Gastroesophageal sphincter (tissue), 4 donors: ENCODE measurements at places on chromosomes 13 and 19. TPM values are rescaled to one million over a fixed set of nuclear protein-coding genes. Genes with fewer than 3 reads are reported as not detected.

DNA sequence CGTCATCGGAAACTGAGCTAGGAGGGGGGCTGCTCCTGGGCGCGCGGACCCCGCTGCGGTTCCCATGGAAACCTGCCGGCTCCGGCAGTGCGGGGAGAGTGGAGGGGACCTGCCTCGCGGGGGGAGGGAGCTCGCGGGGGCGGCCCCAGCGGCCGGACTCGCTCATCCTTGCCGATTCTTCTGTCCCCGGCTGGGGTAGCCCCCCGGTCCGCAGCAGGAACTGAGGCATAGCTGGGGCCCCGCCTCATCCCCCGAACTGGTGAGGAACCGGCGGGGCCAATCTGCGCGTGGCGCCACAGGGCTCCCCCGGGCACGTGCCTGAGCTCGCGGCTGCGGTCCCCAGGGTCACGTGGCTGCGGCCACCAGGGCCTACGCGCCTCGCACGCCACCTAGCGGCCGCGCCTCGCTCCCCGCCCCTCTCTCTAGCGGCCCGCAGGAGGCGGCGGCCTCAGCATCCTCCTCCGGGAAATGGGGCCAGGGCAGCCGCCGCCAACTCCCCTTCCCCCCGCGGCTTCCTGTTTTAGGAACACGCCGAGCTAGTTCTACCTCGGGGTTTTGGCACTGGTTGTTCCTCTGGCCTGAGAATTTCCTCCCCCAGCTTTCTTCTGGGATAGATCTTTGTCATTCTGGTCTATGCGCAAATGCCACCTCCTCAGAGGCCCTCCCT is 1.7 kb upstream of the ELAVL3 start:
- ATAC-seq = peak; percentile 83

DNA sequence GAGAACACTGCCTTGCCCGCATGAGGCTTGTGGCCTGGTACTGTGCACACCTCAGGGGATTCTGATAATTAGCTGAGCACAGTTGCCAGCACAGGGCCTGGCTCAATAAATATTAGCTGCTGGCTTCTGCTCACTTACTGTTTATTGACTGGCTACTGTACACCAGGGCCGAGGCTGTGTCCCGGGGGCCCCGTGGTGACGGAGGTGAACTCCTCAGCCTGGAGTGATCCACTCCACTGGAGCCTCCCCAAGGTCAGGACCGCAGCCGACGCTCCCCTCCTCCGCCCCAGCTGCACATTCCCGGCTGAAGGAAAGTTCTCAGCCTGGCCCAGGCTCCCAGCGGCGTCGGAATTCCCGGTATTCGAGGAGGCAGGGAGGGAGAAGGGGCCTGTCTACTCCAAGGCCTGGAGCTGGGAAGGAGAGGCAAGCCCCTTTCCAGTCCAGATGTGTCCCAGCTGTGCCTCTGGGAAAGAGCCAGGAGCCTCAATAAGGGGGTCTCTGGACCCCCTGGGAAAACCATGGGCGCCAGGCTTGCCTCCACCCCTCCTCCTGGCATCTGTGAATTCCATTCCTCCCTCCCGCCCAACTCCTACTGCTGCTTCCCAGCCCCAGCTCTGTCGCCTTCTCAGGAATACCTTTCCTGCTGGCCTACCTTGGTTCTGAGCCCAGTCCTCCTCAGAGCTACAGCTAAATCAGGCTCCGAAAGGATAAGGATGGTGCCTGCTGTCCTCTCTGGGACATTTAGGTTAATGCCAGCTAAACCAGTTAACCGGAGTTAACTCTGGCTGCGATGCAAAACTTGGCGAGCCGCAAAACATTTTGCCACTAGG is 7.3 kb downstream of the RPS16 start:
- peak; percentile 86 for ATAC-seq

DNA sequence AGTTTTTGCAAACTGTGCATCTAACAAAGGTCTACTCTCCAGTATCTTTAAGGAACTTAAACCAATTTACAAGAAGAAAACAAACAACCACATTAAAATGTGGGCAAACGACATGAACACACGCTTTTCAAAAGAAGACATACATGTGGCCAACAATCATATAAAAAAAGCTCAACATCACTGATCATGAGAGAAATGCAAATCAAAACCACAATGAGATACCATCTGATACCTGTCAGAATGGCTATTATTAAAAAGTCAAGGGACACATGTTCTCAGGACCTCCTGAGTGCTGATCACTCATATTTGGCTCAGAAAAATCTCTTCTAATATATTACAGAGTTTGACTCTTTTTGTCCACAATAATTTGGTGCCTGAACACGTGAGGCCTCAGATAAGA is 14.2 kb upstream of the LILRB1 start:
- ATAC-seq = no peak

DNA sequence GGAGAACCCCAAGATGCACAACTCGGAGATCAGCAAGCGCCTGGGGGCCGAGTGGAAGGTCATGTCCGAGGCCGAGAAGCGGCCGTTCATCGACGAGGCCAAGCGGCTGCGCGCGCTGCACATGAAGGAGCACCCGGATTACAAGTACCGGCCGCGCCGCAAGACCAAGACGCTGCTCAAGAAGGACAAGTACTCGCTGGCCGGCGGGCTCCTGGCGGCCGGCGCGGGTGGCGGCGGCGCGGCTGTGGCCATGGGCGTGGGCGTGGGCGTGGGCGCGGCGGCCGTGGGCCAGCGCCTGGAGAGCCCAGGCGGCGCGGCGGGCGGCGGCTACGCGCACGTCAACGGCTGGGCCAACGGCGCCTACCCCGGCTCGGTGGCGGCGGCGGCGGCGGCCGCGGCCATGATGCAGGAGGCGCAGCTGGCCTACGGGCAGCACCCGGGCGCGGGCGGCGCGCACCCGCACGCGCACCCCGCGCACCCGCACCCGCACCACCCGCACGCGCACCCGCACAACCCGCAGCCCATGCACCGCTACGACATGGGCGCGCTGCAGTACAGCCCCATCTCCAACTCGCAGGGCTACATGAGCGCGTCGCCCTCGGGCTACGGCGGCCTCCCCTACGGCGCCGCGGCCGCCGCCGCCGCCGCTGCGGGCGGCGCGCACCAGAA is 1.1 kb downstream of the SOX1 start:
- no peak for ATAC-seq

GRCh38 chr19:44702551-44703176 is 3.7 kb downstream of the CEACAM16 start:
- ATAC-seq = no peak

DNA sequence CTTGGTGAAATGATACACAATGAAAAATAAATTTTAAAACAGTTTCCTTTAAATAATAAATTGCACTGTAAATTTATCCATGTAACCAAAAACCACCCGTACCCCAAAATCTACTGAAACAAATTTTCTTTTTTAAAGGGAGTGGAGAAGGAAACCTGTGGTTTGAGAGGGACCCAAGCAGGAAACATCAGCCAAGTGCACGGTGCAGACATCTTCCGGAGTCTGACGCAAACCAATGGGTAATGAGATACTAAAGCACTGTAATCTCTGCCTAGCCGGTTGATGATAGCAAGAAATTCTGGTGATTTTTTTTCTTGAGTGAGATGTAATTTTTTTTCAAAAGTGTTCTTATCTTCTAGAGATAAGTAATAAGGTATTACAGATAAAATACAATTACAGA is 115.4 kb downstream of the ABCC4 start:
- no peak for ATAC-seq

DNA sequence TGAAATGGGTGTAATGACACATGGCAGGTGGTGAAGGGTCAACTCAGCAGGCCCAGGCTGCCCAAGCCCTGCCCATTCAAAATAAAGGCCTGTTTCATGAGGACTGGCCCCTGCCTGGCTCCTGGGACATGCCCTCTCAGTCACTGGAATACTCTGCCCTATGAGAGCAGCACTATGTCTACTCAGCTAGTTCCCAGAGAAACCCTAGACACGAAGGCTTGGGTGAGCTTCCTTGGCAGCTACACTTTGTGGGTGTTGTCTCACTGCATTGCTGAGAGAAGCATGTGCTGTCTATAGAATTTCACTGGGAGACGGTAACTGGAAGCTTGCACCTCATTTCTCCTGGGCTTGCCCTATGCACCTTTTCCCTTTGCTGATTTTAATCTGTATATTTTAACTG is 752.8 kb downstream of the LIG4 start:
- ATAC-seq = no peak

- ATAC-seq = no peak
Measured at GRCh38 chr19:46613525-46613924, 11.4 kb downstream of the PTGIR start.

GRCh38 chr13:99605420-99606323 is 104.4 kb downstream of the TM9SF2 start:
- peak; percentile 57 for ATAC-seq

DNA sequence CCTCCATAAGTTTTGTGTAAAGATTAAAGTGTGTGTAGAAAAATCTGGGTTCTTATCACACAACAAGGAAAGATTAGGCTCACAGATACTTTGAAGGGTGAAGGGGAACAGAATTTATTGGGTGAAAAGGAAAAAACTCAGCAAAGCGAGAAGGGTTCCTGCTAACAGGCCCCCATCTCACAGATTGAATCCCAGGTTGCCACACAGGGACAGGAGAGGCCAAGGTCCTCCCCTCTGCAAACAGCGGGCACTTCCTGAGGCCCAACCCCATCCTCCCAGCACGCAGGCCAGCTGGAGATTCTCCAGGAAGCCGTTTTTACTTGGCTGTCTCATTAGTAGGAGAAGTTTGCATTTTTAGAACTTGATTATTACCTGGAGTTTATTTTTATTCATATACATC is 15.2 kb upstream of the ERCC5 start:
- no peak for ATAC-seq

DNA sequence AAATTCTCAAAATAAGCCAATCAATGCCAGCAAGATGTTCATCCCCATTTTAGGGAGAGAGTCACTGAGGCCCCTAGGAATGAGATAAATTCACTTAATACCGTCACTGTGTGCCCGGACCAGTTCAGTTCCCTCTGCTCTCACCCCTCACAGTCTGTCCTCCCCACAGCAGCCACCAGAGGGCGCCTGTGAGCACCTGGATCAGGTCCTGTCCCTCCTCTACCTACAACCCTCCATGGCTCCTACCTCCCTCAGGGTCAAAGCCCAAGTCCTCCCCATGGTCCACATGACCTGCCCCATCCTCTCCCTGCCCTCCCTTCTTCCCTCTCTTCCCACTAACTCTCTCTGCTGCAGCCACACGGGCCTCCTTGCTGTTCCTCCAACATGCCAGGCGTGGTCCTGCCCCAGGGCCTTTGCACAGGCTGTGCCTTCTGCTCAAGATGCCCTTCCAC is 42.0 kb upstream of the NFIC start:
- ATAC-seq = no peak

DNA sequence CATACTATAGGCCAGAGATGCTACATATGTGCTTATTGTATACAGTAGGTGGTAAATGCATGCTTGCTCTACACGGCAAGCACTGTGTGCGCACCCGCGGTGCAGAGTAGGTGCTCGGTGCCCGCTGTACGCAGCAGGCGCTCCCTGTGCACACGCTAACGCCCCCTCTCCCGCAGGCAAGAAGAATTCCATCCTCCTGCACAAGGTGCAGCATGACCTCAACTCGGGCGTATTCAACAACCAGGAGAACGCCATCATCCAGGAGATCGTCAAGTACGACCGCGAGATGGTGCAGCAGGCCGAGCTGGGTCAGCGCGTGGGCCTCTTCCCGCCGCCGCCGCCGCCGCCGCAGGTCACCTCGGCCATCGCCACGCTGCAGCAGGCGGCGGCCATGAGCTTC is 17.7 kb downstream of the POLRMT start:
- ATAC-seq = no peak

GRCh38 chr19:40322951-40323615 is 25.1 kb downstream of the C19orf47 start:
- no peak for ATAC-seq

- peak; percentile 64 for ATAC-seq
Measured at GRCh38 chr19:10501971-10502523, 1.1 kb downstream of the KEAP1 start.

DNA sequence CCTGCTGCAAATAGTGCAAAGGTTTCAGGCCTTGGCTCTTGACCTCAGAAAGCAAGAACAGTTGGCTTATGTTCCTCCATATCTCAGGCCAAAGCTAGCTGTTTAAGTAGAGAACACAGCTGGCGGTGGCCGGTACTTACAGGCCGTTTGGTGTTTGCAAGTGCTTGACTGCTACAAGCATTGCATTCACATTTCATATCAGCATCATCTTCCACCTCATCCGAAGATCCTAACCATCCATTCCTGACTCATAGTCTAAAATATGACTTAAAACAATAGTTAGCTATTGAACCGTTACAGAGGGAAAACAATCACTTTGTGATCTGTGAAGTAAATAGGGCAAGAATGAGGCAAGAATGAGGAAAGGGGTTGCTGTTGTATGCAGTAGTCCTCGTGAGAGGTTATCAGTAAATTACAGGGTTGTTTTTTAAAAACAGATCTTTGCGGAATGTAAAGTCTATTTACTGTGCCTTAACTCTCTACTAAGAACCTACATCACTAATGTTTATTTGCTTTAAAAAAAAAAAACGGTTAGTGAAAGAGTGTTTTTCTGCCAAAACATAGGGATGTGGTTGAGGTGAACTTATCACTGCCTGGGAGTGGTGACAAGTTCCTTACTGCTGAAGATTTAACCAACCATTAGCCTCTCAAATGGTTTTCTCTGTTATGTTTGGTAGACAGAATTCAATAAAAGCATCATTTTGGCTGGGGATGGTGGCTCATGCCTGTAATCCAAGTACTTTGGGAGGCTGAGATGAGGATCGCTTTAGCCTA is 21.6 kb upstream of the WDR88 start:
- no peak for ATAC-seq

GRCh38 chr13:105471673-105472072 is 1063.8 kb downstream of the EFNB2 start:
- ATAC-seq = no peak

DNA sequence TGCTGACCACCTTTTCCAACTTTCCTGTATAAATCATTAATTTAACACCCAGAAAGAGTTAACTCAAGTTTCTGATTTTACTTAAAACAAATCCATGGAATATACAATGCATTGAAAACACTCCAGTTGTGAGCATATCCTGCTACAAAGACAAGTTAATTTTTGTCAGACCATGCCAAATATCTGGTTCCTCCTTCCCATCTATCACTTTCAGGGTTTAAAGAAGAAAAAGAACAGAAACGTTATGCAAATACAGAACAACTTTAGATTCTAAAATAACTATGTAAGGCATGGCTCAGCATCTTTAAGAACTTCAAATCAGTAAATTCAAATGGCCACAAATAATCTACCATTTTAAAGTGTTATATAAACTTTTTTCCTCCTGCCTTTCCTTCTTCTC is 14.9 kb downstream of the MRPS31 start:
- ATAC-seq = no peak

DNA sequence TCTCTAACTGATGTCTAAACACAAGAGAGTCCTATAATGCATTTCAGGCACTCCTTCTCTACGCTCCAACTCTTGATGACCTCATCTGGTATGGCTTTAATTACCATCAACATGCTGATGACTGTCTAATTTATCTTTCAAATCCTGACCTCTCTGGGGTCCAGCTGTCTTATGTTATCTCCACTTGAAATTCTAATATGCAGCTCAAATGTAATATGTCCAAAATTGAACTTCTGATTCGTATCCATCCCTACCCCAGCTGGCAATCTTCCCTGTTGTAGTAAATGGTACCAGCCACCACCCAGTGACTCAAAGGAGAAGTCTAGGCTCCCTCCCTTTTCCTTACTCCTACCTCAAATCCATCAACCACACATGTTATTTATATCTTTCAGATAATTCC is 288.0 kb upstream of the SLC10A2 start:
- ATAC-seq = no peak

GRCh38 chr19:54172471-54173358 is at the start of gene TMC4:
Gene TMC4 (minus strand): TSS chr19:54173160. CDS start chr19:54173117, 43 bp downstream.
- no peak for ATAC-seq

Gene C5AR1
- 19.7 TPM for total RNA-seq

Gene CBARP
- not detected for total RNA-seq

Gene CYP4F2
- not detected for total RNA-seq

Gene KLHL1
- not detected for total RNA-seq

Gene AZU1
- total RNA-seq = not detected

Gene TEX101
- not detected for total RNA-seq

Gene RAB20
- total RNA-seq = 32.8 TPM

Gene COX6B1
- 416 TPM for total RNA-seq

Gene GIPR
- not detected for total RNA-seq
